ENCODE measurements at places on chromosomes 3 and 15.
A peak's percentile ranks its signal among the peaks of the same experiment; 100 is the strongest.

GRCh38 chr15:49824775-49825099, 203.9 kb downstream of the DTWD1 start:
- no peak for DNase-seq

DNA sequence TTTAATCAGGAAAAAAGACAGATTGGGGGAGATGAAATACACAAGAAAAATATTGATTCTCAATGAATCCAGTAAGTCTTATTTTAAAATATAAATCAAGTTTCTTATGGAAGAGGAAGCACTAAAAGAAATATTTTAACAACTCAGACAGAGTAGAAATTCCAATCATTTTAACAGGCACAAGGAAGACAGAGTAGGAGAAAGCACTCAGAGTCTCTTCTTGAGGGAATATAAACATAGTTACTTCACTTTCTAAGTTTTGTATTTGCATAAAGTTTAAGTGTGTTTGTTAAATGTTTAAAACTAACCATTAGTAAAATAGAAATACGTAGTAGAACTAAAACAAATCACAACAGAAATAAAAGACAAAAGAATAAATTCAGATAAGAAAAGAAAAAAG, 24.5 kb upstream of the RTP4 start:
- DNase-seq = no peak

- peak; percentile 29 for DNase-seq
These were observed 97.3 kb upstream of the ROPN1 start for GRCh38 chr3:124089214-124089613.

GRCh38 chr3:46957092-46957820, 19.3 kb downstream of the CCDC12 start:
- no peak for DNase-seq

DNA sequence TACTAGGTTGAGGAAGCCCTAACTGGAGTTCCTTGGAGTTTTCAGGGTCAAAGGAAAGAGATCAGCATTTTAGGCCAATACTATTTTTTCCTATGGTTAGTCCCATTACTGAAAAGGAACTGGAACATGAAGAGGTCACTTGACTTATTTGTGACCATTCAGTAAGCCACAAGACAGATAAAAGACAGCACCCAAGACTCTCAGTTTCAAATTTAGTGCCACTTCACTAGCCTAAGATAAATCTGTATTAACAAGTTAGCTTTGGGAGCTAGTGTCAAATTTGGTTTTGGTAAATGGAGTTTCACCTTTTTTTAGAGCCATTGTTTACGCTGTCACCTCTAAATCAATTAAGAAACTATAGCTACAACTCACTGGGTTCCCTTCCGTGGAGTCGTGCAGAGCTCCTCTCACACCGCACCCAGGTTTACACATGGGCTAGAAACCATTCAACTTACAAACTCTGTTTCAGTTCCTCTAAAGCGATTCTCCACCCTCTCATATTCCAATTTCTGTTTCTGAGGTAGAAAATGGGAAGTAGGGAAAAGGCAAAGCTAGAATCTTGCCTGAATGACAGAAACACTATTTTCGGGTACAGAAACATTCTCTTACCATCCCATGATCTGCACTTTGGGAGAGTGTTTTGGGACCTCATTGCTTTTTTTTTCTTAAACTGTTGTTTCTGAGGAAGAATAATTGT, 14.4 kb downstream of the CCDC32 start:
- DNase-seq = no peak

GRCh38 chr3:126339466-126339865, 17.7 kb downstream of the KLF15 start:
- no peak for DNase-seq

DNA sequence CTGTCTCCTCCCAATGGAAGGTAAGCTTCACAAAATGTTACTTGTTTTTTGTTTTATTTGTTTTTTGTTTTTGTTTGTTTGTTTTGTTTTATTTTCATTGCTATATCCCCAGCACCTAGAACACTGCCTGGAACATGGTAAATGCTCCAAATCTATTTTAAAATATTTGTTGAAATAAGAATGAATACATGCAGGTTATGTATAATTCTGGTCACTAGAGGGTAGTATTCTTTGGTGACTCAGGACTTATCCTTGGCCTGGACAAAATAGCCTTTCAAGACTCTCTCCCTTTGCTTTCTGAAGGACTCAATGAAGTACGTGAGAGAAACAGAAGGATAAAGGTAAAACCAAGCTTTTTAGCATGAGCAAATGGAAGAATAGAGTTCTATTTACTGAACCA, 46.9 kb upstream of the PPP2R3A start:
- DNase-seq = peak; percentile 41

DNA sequence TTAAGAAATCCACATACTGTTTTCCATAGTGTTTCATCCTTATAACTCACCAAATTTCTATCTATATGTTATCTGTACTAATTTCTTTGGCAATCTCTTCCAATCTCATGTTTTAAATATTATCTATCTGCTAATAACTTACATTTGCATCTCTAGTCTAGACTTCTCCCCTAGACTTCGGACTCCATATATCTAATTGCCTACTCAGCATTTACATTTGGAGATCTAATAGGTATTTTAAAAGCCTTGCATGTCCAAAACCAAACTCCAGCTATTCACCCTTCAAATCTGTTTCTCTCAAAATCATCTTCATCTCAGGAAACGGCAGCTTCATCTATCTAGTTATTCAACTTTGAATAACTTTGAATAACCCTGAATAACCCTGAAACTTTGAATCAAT, 35.3 kb downstream of the ZNF385D start:
- DNase-seq = no peak

DNA sequence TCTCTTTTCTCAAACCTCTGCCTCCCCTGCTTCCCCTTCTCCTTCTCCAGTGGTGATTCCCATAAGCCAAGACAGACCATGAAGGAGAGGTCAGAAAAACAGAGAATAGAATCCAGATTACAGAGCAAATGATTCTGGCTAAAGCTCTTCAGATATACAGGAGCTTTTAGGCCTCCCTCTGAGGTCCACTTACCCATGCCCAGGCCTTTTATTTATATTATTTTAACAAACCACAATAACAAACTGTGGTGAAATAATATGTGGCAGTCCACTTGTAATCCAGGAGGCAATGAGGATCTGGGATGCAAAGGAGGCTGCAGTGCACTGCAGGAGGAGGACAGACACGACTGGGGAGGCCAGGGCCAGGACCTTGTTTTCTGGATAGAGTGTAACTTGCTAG, 104.1 kb downstream of the STAC start:
- no peak for DNase-seq

DNA sequence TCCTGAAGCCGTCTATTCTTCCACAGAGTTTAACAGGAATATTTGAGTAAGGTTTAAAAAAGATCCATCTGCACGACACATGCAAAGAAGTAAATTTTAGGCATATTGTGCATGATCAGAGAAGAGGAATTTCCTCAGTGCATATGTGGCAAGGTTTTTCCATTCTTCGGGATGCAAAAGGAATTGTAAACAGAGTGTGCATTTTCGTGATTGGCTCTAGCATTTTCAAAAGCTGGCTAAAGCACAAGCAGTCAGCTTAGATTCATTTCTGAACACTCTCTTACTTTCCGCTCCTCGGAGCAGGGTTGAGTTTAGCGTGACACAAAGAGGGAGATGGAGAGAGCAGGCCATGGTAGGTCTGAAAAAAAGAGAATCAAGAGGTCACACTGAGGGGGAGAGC, 128.2 kb downstream of the ADAMTS9 start:
- DNase-seq = peak; percentile 23

DNA sequence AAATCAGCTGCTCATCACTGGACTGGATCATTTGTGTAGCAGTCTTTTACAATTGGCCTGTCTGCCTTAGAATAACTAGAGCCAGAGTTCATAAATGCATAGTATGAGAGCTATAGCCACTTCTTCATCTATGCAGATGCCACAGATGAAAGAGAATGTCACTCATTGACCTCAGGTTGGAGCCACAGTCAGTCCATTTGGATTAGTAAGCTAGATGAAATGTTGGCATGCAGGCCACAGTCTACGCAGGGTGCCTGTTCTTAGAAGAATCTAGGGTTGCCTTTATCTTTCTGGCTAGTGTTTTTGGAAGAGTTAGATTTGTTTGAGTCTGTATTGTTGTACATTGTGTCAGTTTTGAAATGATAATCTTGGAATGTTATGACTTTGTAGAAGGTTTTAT, 25.4 kb upstream of the EDEM1 start:
- DNase-seq = peak; percentile 76

- DNase-seq = no peak
These were observed 104.2 kb downstream of the FBXL22 start for GRCh38 chr15:63701365-63701764.

DNA sequence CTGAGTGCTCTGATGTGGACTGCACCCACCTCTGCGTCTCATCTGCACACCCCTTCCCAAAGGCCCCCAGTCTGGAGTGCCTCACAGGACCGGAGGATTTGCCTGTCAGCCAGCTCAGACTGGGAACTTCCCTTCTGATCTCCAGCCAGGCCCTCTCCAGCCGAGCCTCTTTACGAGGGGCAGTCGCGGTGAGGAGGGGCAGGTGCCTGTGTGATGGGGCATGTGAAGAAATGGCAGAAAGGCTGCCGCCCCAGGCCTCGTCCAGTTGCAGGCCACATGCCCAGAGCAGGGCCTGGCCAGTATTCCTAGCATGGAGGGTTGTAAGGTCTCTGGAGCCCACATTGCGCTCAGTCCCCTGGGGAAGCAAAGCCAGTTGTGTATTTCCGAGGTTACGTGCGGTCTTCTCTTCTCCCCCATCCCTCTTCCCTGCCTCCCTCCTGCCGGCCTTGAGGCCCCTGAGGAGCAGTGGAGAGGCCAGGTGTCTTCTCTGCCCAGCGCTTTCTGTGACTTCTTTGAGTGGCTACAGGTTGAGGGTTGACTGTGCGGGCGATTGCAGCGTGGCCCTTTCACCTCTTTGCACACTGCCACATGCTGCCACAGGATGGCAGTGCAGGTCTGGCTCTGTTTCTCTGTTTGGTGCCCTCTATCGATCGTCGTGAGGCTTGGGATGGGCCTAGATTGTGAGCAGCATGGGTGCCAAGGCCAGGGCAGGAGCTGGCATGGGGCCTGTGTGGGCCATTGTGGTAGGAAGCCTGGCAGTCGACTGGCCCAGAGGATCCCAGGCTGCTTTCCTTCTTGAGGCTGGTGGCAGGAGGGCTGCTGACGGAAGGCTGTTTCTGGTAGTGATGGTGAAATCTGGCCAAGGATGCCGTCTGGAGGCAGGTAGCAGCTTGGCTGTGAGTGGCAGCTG, 5.3 kb downstream of the CLK3 start:
- DNase-seq = peak; percentile 70

DNA sequence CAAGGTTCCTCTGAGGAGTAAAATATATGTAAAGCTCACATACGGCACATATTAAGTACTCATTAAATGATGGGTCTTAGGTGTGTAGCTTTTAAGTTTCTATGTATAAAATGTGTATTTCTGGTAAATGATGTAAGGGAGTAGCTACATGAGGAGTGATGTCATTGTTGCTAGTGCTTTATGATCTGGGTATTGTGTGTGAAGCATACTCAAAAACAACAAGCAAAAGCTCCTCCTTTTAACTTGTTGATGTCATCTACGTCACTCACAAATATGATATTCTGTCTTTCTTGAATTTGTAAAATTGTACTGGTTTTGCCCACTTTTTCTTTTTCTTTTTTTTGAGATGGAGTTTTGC, 1.4 kb upstream of the HERC1 start:
- no peak for DNase-seq

- peak; percentile 37 for DNase-seq
These were observed 59.3 kb downstream of the C3orf85 start for GRCh38 chr3:109195815-109196214.

DNA sequence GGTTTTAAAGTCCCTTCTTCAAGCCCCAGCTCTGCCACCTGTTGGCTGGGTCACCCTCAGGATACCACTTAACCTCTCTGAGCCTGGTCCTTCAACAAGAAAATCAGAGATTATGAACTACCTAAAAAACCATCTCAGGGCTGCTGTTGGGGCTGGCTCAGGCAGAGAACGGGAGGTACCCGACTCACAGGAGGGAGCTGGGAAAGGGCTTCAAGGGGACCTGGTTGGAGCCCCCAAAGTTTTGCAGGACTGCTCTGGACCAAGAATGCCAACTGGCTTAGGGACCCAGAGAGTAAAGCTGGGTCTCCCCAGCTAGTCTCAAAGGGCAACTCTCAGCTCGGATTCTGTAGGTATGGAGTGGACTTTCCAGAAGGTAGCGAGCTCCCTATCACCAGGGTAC, 41.5 kb downstream of the WNT7A start:
- DNase-seq = no peak

DNA sequence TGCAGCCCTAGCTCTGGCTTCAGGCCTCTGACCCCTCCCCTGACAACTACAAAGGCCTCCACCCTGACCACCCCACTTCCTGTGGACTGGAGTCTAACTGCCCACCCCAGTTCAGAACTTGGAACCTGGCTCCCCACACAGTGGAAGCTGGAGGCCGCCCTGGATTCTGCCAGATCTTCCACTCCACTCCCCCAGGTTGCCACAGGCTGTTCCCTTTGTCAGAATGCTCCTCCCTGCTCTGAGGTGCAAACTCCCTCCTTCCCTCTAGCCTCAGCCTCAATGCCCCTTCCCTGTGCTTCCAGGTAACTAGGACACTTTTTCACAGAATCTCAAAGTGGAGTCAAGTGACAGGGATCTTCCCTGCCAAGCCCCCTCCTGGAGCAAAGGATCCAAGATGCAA, 62.8 kb upstream of the TMEM115 start:
- no peak for DNase-seq

DNA sequence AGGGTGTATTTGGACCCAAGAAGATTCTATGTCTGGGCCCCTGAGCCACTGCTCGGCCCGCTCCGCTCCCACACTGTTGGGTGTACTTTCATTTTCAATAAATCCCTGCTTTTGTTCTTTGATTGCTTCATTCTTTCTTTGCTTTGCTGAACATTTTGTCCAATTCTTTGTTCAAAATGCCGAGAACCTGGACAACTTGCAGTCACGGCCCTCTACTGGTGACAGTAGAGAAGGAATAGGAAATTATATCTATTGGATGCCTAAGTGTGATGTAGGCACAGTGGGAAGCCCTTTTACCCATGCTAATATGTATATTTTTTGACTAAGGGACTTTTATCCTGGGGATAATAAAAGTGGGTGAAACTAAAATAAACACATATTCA, 340.8 kb downstream of the LRRC3B start:
- DNase-seq = no peak

- DNase-seq = no peak
These were observed 200.7 kb downstream of the SOX2 start for GRCh38 chr3:181912384-181912783.

- DNase-seq = no peak
These were observed 329.7 kb upstream of the TLE3 start for GRCh38 chr15:70427167-70428120.
